SK-N-MC (cell line): ENCODE measurements at places on chromosomes 1 and 21.

DNA sequence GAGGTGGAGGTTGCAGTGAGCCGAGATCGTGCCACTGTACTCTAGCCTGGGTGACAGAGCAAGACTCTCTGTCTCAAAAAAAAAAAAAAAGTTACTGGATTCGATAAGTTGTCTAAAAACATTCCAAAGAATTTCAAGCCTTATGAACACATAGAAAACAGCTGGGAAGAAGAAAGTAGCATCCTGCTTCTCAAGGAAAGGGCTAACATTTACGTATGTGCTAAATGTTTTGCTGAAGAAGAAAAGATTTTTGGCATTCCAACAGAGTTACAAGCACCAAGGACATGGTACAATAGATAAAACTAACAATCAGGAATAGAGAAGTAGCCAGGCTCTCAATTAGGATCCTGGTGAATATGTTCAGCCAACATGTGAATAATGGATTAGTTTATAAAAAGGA is 69.8 kb downstream of the HFM1 start:
- no peak for DNase-seq

GRCh38 chr1:118985640-118986554 is 2.2 kb downstream of the TBX15 start:
- no peak for DNase-seq

DNA sequence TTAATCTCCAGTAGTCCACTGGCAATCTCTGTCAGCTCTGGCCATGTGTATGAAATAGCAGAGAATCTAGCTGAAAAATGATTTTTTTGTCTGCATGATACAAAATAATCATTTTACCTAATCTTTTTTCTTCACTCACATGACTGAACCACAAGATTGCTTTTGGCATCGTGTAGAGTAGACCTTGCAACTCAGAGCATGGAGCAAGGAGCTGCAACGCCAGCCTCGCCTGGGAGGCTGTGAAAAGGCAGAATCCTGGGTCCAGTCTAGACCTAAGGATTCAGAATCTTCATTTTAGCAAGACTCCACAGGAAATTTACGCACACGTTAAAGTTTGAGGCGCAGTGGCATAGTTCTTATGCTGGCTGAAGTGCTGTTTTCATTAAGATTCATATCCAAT is 40.2 kb downstream of the TOMM20 start:
- DNase-seq, result no peak

GRCh38 chr1:208264469-208265121 is 20.4 kb upstream of the PLXNA2 start:
- no peak for DNase-seq

DNA sequence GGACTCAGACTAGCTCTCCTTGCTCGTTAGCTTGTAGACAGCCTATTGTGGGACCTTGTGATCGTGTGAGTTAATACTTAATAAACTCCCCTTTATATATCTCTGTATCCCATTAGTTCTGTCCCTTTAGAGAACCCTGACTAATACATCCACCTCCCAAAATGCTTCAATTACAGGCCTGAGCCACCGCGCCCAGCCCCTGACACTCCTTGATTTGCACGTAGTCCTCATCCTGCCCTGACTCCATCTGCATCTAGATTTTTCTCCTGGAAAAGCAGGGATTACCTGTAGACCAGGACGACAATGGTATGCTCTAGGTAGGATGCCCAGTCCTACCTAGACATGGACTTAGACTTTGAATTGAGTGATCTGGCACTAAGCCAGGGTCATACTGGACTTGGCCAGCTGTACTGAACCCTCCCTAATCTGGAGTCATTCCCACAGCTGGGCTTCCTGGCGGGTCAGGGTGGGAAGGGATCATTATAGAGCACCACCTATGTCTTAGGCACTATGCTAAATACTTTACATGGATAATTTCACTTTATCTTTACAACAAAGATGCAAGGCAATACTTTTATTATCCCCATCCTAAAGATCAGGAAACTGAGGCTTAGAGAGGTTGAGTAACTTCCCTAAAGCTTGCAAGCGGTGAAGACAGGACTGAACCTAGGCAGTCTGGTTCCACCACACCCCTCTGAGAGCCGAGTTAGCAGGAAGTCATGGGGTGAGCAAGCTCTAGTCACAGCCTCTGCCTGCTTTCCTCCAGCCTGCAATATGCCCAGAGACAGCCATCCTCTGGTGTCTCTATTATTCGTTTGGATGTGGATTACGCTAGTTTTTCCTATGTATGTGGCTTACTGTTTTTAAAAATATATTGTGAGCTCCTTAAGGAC is 89.4 kb downstream of the DTL start:
- DNase-seq, result no peak

GRCh38 chr1:204684206-204684570 is 1.4 kb downstream of the LRRN2 start:
- no peak for DNase-seq

- no peak for DNase-seq
Observed at GRCh38 chr21:46247699-46248421, 19.3 kb upstream of the LSS start.

GRCh38 chr1:114015075-114015474 is 35.8 kb downstream of the OLFML3 start:
- DNase-seq, result no peak
